Fibroblast of skin of right quadriceps (primary cell): ENCODE measurements at places on chromosomes 6 and 20.

DNA sequence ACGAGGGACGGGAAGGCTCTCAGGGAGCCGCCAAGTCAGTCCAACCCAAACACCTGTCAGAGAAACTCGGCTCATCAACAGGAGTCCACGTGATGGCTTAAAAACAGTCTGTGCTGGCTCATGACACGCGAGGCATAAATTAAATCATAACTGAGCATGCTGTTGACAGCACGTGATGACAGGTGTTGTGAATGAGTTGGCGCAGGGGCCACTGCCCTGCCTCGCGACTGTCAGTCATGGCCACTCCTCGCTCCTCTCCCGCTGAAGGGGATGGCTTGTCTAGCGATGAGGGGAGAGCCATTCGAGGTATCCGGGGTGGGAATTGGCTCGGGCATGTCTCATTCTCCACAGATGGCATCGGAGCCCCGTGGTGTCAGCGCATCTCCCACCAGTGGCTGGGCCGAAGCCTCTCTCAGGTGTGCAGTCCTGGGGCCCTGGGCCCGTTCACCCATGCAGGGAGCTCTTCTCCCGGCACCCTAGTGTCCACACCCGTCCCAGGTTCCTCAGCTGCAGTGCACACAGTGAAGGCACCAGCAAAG, 313.3 kb downstream of the BMP7 start:
- DNase-seq = no peak

DNA sequence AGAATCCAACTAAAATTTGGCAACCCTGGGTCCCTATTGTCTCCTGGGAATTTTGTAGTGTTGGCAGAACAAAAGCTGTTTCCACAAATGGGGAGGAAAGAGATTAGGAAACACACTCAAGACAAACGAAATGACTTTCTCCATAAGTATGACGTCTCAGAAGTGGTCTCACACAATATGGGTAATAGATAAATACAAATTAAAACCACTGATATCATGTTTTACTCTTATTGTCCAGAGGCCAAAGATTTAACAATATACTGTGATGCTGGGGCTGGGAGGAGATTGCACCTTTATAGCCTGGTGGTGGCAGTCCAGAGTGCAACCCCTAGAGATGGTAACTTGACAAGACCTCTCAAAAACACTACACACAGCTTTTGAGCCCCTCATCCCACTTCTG, 18.6 kb downstream of the FKBP1A start:
- DNase-seq = no peak

DNA sequence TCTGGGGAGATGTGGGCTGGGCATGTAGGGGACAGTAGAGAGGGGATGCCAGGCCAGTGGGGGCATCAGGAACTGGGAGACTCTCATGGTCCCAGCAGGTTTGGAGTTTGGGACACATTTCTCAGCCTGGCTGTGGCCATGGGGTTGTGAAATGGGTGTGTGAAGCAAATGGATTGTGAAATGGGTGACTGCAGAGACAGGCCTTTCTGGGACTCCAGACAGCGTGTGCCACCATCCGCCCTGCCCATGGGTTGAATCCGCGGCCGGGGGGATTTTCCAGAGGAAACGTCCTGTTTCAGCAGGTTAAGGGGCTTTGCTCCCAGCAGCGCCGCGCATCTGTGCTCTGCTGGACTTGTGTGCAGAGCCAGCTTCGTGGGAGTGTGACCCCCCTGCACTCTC, 3.7 kb upstream of the PMEPA1 start:
- no peak for DNase-seq

GRCh38 chr6:65262241-65262640, 444.8 kb downstream of the EYS start:
- no peak for DNase-seq

DNA sequence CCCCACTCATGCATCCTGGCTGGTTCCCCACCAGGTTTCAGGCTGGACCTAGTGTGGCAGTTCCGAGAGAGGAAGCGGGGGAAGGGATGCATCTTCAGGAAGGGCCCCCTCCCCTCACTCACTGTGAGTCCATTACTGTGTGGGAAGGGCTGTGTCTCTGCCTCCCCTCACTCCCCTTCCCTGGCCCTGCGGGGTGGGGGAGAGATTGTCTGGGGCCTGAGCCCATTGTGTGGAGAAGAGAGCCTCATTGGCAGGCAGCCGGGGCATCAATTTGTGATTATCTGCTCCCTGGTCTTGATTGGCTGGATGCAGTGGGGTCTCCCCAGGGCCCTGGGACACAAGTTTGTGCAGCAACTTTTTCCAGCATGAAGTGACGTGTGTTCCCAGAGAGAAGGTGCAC, 4.1 kb upstream of the MYT1 start:
- DNase-seq = no peak

GRCh38 chr6:163793011-163793983, 378.8 kb downstream of the QKI start:
- DNase-seq = peak; percentile 92

GRCh38 chr6:37980222-37980595, 160.7 kb downstream of the ZFAND3 start:
- DNase-seq = no peak

DNA sequence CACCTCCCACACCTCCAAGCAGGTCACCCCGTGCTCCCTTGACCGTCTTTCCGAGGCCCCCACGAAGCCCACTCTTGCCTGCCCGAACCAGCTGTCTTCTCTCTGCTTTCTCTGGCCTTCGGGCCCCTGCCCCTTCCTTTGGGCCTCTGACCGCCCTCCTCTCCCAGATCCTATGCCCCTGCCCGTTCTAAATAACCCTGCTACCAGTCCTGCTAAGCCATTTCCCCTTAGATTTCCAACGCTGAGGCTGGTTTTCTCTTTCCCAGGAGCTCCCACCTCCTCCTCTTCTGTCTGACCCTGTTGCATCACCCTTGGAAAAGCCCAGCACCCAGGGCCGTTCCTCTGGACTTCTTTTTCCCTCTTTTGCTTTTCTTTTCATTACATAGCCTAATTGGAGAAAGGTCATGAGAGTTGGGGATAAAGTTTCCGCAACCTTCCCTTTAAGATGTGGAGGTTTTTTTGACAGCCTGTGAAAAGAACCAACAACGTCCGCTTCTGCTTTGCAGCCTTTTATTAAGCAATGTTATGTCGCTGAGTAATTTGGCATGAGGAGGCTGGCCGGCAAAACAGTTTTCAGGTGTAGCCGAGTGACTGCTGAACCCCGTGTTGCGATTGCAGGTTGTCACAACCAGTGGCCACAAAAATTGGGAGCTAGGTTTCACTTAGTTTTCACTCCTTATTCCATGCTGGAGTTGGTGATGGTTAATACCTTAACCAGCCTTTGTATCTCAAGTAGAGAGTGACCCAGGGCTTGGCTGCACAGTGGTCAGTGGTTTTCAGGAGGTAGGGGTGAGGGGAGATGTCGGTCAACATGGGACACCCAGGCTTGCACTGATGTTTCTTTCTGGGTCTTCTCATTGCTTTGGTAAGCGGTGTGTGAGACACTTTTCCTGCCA, 970 bp downstream of the BLTP3A start:
- DNase-seq = peak; percentile 34

- DNase-seq = no peak
Observed at GRCh38 chr6:2866171-2866846, 24.6 kb upstream of the SERPINB1 start.

DNA sequence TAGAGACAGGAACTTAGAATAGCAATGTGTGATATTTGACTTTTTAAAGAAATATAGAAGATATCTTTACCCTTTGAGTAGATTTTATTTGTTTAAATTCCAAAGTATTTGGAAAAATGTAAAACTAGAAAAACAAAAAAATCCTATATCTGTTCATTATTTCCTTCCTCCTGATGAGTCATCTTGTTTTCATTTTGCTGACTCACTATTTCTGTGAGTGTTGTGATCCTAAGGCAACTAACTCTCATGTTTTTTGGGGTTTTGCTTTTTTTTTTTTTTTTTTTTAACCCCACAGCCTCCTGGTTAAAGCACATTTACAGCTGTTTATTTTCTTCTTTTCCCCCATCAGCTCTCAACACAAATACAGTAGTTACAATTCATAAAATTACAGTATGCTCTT, 37.8 kb upstream of the THEMIS start:
- DNase-seq = peak; percentile 76

- no peak for DNase-seq
Observed at GRCh38 chr6:92011681-92012245, 1407.6 kb downstream of the EPHA7 start.

DNA sequence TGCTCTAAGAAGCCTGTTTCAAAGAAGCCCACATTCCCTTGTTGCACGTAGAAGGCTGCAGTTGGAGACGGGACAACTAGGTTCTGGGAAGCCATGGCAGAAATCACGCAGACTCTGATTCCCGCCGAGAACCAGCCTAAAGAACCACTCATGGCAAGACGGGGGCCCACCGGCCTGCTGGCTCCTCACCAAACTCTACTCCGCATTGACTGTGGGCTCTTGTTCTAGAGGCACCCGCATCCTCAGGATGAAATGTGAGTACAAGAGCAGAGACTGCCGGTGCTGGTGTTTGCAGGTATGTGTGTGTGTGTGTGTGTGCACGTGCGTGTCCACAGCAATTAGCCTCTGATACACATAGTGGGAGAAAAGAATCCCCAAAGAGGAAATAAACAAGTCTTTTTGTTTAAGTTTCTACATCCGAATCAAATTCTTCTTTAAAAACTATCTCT, 42.3 kb upstream of the NR2E1 start:
- no peak for DNase-seq

DNA sequence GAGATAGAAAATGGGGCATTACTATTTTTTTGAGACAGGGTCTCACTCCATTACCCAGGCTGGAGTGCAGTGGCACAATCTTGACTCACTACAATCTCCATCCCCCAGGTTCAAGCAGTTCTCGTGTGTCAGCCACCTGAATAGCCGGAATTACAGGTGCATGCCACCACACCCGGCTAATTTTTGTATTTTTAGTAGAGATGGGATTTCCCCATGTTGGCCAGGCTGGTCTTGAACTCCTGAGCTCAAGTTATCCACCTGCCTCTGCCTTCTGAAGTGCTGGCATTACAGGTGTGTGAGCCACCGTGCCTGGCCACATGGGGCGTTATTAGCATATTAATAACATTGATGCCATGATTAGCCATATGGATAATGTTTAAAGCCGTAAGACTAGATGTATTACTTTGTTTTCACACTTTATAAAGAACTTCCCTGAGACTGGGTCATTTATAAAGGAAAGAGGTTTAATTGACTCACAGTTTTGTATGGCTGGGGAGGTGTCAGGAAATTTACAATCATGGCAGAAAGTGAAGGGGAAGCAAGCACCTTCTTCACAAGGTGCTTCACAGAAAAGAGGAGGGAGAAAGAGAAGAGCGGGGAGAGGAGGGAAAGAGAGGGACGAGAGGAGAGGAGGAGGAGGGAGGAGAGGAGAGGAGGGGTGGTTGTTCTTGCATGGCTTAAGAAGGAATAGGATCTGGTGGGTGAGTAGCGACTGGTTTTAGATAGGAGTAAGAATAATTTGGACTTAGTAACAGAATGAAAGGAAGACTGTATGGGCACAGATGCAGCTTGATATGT, 51.9 kb downstream of the MYO6 start:
- DNase-seq = no peak

DNA sequence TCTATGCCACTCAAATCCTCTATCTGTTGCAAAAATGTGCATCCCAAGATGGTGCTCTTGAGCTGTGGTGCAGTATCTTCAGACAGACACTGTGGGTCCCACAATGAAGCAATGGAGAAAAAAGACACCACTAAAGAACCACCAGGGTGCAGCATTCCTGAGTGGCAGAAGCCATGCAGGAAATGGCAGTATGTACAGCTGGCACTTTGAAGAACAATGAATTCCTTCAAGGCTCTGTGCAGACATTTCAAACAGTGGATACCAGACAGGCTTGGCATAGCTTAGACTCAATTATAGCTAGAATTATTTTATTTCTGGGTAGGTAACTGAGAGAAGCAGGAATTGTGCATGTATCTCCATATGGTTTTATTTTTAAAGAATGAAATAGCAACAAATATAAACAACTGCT, 24.0 kb upstream of the HDAC2 start:
- DNase-seq = peak; percentile 89

GRCh38 chr6:116328528-116328903, 42.2 kb upstream of the DSE start:
- DNase-seq = peak; percentile 69

DNA sequence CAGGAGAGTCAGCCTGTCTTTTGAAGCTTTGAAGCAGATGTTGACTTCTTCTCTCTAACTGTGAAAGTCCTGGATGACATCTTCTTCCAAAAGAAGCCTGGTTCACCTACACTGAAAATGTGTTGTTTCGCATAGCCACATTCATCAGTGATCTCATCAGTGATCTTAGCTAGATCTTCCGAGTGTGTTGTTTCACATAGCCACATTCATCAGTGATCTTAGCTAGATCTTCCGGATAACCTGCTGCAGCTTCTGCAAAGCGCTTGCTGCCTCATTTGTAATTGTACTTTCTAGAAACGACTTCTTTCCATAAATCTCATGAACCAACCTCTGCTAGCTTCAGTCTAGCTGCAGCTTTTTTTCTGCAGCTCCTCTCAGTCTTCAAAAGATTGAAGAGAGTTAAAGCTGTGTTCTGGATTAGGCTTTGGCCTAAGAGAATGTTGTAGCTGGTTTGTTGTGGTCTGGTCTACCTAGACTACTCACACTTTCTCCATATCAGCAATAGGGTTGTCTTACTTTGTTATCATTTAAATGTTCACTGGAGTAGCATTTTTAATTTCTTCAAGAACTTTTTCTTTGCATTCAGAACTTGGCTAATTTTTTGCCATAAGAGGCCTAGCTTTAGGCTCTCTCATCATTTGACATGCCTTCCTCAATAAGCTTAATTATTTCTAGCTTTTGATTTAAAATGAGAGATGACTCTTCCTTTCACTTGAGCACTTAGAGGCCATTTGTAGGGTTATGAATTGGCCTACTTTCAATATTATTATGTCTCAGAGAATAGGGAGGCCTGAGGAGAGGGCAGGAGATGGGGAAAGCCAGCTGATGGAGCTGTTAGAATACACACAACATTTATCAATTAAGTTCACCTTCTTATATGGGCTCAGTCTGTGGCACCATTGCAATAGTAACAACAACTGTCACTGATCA, 48.7 kb upstream of the EXOC2 start:
- no peak for DNase-seq

DNA sequence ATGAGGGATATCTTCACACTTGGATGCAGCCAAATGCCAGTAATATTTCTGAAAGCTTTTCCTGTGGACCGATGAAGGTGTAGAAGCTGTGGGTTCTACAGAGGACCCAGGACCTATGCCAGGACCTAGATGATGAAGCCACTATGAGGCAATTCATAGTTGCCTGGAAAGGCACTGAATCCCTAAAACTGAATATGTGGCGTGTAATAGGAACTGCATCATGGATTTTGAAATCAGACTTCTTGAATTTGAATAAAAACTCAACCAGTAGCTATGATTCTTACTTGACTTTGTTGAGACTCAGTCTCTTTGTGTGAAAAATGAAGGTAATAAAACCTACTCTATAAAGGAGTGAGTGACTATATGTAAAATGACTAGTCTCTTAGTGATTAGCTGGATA, 89.9 kb upstream of the SGK1 start:
- no peak for DNase-seq

GRCh38 chr6:63677282-63677681, 41.7 kb downstream of the PHF3 start:
- DNase-seq = peak; percentile 37
